AG09319 (cell line): ENCODE measurements at places on chromosomes 4 and X.

GRCh38 chr4:57018980-57019379 lies 40.3 kb downstream of the POLR2B start:
- DNase-seq, result no peak

DNA sequence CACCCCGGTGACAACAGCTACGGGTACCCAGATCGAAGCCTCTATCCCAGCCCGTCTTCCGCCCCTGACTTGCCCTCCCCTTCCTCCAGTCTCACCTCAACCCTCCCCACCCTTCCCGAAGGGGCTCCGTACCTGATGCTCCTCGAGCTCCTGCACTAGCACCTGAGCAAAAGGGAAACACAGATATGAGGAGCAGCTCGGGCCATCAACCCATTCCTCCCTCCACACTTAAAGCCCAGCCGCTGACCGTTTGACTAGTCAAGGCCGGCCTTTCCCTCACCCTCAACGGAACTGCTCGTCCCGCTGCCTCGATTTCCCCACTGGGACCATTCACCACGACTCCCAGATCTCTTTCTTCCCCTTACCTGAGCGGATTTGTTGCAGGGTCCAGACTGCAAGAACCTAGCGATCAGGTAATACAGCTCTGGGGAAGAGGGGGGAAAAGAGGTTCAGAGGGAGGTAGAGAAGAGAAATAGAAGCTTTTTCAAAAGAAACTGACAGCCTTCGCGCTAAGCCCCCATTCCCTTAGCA lies 731 bp downstream of the BRWD3 start:
- DNase-seq, result no peak

DNA sequence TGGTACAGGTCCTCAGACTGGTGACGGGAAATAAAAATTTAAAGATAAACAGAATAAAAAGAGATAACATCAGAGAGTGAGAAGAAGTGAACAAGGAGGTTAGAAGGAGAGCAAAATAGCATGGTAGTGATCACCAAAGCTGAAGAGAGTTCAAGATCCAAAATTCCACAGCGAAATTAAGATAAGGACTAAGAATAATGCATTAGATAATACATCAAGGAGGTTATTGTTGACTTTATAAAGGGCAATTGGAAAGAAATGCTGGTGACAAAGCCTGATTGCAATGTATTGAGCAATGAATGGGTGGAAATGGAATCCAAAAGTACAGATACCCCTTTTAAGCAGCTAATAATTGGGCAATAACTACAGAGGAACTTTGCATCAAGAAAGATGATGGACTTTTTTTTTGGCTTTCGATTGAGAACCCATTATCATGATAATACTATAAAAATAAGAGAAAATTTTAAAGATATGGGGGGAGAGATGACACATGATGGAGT lies 101.6 kb upstream of the MAP9 start:
- DNase-seq, result no peak

GRCh38 chrX:7706032-7706431 lies 136.9 kb upstream of the VCX start:
- DNase-seq, result no peak

DNA sequence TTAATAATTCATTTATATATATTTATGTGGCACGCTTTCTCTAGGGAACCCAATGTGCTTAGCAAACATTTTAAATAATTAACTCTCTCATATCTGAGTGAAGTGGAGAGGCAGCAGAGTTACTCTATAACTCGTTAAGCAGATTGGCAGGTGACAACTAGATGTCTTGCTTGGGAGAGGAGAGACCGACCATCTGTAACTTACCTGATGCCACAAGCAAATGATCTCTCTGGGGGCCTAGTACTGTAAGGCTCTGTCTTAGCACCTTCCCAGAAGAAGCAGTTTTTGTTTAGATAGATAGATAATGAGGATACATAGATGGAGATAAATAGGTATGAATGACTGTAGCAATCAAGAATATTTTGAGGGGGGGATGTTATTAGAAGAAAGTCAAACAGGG lies 11.9 kb upstream of the SEL1L3 start:
- no peak for DNase-seq

DNA sequence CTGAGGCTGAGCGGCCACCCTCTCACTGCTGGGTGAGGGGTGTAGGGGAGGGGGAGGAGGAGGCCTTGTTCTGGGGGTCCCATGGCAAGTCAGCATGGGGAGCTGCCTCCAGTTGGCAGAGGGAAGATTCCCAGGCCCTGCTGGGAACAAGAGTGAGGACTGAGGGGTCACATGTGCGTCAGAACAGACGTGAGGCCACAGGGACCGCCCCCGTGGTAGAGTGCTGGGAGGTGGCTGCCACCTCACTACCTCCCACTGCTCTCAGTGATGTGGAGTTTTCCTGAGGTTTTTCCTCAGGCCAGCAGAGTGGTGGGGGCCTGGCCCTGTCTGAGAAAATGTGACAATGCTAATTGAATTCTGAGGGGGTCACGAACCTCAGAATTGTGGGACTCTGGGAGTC lies 568 bp downstream of the MAGEC1 start:
- no peak for DNase-seq

DNA sequence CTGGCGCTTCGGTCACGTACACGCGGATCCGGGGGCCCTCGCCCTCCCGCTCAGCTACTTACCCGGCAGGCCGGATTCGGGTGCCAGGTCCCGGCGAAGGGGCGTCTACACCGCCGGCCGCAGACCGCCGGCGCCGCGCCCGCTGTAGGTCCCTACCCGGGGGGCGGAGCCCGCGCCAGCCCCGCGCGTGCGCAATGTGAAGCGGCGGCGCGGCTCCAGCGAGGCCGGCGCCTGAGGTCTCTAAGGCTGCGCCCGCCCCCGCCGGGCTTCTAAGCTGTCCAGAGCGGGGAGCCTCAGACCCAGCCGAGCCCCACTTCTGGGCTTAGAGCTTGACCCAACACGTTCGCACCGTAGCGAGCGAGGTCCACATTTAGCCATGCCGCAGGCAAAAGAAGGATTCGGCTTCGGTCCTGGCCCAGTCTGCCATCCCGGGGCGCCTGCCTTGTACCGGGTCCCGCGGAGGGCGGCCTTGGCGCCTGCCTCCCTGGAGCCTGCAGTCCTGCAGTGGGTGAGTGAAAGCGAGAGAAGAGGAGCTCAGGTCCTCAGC lies at the start of gene ZNF518B:
Gene ZNF518B, minus strand, starts transcription at position 172 of the 547 bp plus-strand sequence. CDS start 11,098 bp downstream, outside the sequence.
- DNase-seq, result no peak

- DNase-seq, result no peak
Observed at GRCh38 chr4:81854406-81854805, 382.7 kb upstream of the RASGEF1B start.

- no peak for DNase-seq
Observed at GRCh38 chrX:20231598-20231997, 35.1 kb downstream of the RPS6KA3 start.

GRCh38 chrX:134760650-134761049 lies 102.4 kb upstream of the PLAC1 start:
- no peak for DNase-seq

DNA sequence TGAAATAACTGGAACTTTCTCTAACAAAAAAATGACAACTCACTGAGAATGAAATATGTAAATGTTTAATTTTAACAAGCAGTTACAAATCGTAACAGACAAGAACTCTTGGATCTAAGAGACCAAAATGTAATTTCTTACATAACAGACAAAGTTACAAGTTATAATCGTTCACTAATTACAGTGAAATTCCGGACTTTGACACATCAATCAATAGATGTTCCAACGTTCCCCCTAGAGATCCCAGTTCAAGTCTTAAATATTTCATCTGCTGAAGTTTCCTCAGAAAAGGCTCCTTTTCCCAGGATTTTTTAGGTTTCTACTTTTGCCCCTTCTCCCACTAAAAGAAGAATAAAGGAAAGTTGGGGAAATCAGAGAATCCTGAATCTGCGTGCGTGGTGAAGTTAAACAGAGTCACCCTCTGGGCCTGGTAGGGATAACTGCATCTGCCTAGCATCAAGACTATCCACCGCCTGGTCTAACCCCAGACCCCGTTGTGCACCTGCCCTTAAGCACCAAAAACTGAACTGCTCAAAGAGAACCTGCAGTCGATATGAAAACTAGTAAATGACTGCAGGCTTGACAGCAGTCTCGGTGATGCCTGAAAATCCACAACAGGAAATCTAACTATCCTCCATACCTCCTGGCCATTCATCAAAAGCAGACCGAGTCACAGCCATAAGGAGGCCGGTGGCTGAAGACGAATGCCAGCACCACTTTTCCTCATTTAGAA lies 2.3 kb downstream of the IRF2 start:
- DNase-seq, result no peak
